Activated CD4-positive, alpha-beta T cell treated with anti-CD3 and anti-CD28 coated beads, Interleukin-2, amount 10 ng/mL, durations not matched to agents 24 days and 14 days (primary cell): ENCODE measurements at places on chromosomes 16 and 17. TPM values are rescaled to one million over a fixed set of nuclear protein-coding genes. Genes with fewer than 3 reads are reported as not detected.

GRCh38 chr16:11207646-11208045, 48.4 kb downstream of the SOCS1 start:
- H3K4me1 ChIP-seq: peaks cover 43% of the 10 kb centered on the region
- no peaks in the 10 kb centered on the region for H3K27me3 ChIP-seq
- no peak overlapping the region for H3K4me3 ChIP-seq
- H3K36me3 ChIP-seq: peaks cover 5% of the 10 kb centered on the region

DNA sequence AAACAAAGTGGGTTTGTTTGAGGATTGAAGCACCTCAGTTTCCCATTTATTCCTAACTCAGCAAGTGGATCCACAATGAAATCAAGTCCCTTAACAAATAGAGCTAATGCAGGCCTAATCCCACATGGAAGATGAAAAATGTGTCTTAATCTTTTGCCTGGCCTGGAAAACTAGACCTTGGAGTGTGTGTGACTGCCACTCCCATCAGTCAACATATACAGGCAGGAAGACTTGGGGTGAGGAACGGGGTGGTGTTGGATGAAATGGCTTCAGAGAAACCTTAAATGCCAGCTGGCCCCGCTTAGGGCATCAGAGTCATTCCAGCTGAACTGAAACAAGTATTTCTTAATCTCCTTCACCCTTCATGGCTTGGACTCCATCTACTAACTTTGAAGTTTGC, 269.5 kb downstream of the MAF start:
- peaks cover 4% of the 10 kb centered on the region for H3K4me1 ChIP-seq
- H3K36me3 ChIP-seq: no peaks in the 10 kb centered on the region
- H3K4me3 ChIP-seq: no peak overlapping the region

DNA sequence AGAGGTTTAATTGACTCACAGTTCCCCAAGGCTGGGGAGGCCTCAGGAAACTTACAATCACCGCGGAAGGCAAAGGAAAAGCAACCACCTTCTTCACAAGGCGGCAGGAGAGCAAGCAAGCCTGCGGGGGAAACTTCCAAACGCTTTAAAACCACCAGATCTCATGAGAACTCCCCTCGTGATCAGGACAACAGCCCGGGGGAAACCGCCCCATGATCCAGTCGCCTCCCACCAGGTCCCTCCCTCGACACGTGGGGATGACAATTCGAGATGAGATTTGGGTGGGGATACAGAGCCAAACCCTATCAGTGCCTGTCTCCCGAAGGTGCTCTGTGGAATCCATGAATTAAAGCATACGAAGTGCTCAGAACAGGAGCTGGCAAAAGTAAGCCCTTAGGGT, 43.9 kb upstream of the ABR start:
- peaks cover 5% of the 10 kb centered on the region for H3K4me1 ChIP-seq
- H3K27me3 ChIP-seq: peaks cover 26% of the 10 kb centered on the region
- H3K4me3 ChIP-seq: no peak overlapping the region
- no peak for DNase-seq
- no peak overlapping the region for H3K27ac ChIP-seq

DNA sequence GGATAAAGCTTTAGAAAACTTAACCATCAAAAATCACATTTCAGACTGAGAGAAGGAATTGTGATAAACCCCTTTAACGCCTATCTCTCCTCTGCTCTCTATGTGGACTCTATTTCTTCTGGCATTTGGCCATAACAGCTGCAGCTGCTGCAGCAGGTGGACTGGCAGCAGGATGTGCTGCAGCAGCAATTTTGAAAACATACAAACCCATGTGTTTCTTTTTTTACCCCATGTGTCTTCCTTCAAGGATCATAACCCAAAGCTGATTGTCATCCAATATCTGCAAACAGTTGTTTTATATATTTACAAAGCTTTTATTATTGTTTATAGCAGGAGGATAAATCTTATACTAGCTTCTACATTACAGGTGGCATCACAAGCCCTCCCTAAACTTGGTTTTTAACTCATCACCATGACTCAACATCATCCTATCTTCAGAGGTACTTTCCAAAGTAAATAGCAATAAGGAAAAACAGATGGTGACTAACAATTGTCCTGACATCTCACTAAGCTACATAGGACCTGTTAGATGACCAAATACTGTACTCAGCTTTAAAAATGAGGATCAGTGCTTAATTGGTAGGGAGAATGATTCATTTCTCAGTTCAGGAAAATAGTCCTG, 14.5 kb upstream of the KRTAP9-2 start:
- peaks cover 22% of the 10 kb centered on the region for H3K27me3 ChIP-seq
- no peaks in the 10 kb centered on the region for H3K4me1 ChIP-seq
- no peaks in the 10 kb centered on the region for H3K36me3 ChIP-seq
- no peak for DNase-seq
- no peak overlapping the region for H3K27ac ChIP-seq
- no peak overlapping the region for H3K4me3 ChIP-seq

DNA sequence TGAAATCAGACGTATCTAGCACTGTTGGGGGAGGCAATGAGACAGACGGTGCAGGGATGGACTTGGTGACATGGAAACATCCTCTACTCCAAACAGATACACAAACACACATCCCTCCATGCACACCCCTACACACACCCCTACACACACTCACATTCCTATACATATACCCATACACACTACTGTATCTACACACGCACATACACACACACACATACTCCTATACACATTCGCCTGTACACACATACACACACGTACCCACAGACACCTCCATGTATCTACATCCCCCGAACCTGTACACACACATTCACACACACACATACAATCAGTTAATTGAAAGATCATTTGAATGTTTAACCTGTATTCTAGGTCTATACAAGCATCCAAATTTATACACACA, 53.5 kb downstream of the MAF start:
- H3K4me3 ChIP-seq: no peak overlapping the region
- H3K4me1 ChIP-seq: no peaks in the 10 kb centered on the region
- no peak for DNase-seq
- H3K36me3 ChIP-seq: no peaks in the 10 kb centered on the region

DNA sequence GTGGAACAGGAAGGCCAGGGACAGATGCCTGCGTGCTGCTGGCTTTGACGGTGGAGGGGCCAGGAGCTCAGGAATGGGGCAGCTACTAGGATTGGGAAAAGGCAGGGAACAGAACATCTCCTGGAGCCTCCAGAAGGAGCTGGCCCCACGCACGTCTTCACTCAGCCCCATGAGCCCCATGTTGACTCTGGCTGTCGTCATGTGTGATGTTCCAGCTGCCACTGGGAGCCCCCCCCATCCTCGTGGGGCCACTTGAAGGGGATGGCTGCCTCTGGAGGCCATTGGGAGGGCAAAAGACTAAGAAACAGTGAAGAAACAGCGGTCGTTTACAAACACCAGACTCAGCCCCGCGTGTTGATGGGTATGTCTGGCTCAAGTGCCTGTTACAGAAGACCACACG, 18.5 kb upstream of the APRT start:
- H3K27me3 ChIP-seq: no peaks in the 10 kb centered on the region
- no peak overlapping the region for H3K27ac ChIP-seq
- DNase-seq: no peak
- H3K36me3 ChIP-seq: peaks cover 2% of the 10 kb centered on the region
- H3K4me1 ChIP-seq: no peaks in the 10 kb centered on the region
- H3K4me3 ChIP-seq: no peak overlapping the region

DNA sequence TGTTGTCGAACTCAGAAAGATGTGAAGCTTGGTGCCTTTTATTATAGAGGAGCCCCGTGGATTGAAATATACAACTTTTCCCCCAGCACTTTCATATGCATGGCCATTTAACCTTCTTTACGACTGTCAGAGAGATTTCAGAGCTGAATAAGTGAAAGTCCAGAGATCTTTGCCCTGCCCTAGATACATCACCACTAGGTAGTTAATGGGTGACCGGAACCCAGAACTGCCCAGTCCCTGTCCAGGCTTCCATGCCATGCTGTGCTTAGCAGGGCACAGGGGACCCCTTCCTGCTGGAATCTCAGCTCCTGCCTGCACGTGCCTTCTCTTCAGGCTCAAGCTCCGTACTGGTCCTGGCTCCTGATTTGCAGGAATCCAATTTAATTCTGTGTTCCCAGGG, 32.2 kb downstream of the SRL start:
- peaks cover 9% of the 10 kb centered on the region for H3K27me3 ChIP-seq
- H3K4me3 ChIP-seq: no peak overlapping the region
- H3K36me3 ChIP-seq: no peaks in the 10 kb centered on the region
- H3K27ac ChIP-seq: no peak overlapping the region
- DNase-seq: no peak
- H3K4me1 ChIP-seq: peaks cover 5% of the 10 kb centered on the region

DNA sequence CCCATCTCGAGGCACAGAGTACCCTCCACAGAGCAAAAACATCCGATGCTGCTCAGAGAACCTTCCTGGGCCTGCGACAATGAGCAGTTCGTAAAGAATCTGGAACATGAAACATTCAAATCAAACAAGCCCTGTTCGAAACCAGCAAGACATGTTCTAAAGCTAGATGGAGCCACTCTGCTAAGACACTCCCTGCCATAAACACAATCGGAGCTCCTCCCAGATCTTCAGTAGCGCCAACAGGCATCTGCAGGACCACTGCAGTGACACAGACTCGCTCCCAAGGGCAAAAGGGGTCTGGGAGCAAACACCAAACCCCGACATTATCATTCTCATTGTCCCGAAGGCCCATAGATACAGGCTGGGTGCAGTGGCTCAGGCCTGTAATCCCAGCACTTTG, 108.7 kb downstream of the ZFHX3 start:
- no peak for DNase-seq
- H3K4me3 ChIP-seq: no peak overlapping the region

DNA sequence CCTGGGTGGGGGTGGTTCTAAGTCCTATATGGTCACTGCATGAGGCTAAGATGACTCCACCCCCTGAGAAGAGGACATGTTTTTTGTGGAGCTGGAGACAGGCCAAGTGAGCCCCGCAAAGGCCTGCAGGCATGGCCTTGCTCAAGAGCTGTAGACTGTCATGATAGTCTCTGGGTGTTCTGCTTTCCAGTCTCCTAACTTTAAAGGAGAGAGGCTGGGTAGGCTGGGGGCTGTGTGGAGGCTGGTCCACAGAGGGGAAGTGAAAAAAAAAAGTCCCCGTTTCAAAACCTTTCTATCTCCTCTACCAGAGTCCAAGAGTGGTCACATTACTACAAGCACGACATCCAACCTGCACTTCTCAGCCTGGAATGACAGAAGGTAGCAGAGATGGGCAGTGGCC, 27.1 kb downstream of the CDRT4 start:
- peaks cover 20% of the 10 kb centered on the region for H3K36me3 ChIP-seq
- H3K27me3 ChIP-seq: no peaks in the 10 kb centered on the region
- H3K4me1 ChIP-seq: peaks cover 10% of the 10 kb centered on the region
- H3K27ac ChIP-seq: no peak overlapping the region

DNA sequence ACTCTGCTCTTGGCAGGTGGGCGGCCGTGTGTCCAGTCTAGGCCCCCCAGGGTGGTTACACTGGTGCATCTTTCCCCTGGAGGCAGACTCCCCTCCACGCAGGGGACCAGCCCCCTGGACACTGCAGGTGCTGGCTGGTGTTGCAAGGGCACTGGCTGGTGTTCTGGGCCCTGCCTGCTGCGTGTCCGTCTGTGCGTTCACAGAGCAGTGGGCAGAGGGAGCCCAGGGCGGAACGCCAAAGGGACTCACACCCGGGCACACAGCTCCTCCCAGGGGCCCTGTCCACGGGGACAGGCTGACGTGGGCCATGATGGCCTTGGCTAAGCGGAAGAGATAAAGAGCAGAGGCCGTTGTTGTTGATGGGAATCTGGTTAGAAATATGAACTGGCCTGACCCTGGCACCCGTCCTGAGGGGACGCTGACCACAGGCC, 27.3 kb downstream of the ACSF3 start:
- H3K27ac ChIP-seq: no peak overlapping the region
- no peak overlapping the region for H3K4me3 ChIP-seq
- H3K4me1 ChIP-seq: peaks cover 13% of the 10 kb centered on the region
- DNase-seq: no peak
- no peaks in the 10 kb centered on the region for H3K27me3 ChIP-seq
- peaks cover 57% of the 10 kb centered on the region for H3K36me3 ChIP-seq

GRCh38 chr17:4872786-4873185, 26.6 kb upstream of the C17orf107 start:
- no peak overlapping the region for H3K4me3 ChIP-seq
- no peak for DNase-seq
- H3K4me1 ChIP-seq: no peaks in the 10 kb centered on the region
- no peak overlapping the region for H3K27ac ChIP-seq
- no peaks in the 10 kb centered on the region for H3K27me3 ChIP-seq

GRCh38 chr17:33328129-33328528, 35.0 kb upstream of the ASIC2 start:
- DNase-seq: no peak
- no peaks in the 10 kb centered on the region for H3K4me1 ChIP-seq
- H3K27ac ChIP-seq: no peak overlapping the region
- no peaks in the 10 kb centered on the region for H3K27me3 ChIP-seq
- no peak overlapping the region for H3K4me3 ChIP-seq

DNA sequence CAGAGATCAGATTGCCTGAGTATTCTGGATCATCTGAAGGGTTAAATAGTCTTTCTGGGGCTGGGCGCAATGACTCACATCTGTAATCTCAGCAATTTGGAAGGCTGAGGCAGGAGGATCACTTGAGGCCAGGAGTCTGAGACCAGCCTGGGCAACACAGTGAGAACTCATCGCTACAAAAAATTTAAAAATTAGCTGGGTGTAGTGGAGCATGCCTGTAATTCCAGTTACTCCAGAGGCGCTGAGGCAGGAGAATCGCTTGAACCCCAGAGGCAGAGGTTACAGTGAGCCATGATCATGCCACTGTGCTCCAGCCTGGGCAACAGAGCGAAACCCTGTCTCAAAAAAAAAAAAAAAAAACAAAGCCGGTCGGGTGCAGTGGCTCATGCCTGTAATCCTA, 15.7 kb downstream of the MVP start:
- peaks cover 6% of the 10 kb centered on the region for H3K4me1 ChIP-seq
- peak overlapping the region; percentile 63 for H3K27ac ChIP-seq
- no peaks in the 10 kb centered on the region for H3K27me3 ChIP-seq

DNA sequence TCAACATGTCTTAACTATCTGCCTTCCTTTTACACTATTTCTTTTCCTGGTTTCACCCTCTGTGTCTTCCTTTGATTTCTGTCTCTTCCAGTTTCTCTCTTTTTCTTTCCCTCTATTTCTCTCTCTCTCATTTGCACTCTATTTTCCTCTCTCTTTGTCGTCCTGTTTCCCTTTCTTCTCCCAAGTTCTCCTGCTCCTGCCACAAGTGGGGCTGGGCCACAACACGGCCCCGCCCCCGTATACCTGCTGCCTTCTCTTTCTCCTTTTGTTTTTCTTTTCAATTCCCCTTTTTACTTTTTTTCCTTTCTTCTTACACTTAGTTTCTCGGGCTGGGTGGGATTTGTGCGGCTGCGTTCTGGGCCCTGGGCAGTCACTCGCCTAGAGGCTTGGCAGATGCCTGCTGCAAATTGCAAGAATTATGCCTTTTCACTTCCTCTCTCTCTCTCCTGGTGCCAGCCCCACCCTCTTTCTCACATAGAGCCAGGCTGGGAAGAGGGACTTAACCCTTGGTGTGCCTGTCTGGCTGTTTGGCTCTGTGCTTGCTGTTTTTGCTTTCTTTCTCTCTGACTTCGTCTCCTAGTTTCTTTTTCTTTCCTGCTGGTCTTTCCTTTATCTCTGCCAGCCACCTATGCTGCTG, 2139.4 kb downstream of the TP53TG3F start:
- no peaks in the 10 kb centered on the region for H3K36me3 ChIP-seq
- H3K27ac ChIP-seq: no peak overlapping the region
- no peak overlapping the region for H3K4me3 ChIP-seq
- no peaks in the 10 kb centered on the region for H3K4me1 ChIP-seq

- H3K4me3 ChIP-seq: no peak overlapping the region
- peaks cover 8% of the 10 kb centered on the region for H3K27me3 ChIP-seq
- no peaks in the 10 kb centered on the region for H3K36me3 ChIP-seq
- no peak overlapping the region for H3K27ac ChIP-seq
- no peaks in the 10 kb centered on the region for H3K4me1 ChIP-seq
Measured at GRCh38 chr17:35942588-35943186, 826 bp downstream of the LYZL6 start.

Gene ULK2
- total RNA-seq: 16.0 and 18.2 TPM in 2 replicates

Gene OSGIN1
- 0.72 and 1.3 TPM in 2 replicates for total RNA-seq

Gene TMEM88
- total RNA-seq: 6.1 and 7.1 TPM in 2 replicates

Gene TMEM114
- not detected in 2 replicates for total RNA-seq

Gene TEDC2
- 40.7 and 41.7 TPM in 2 replicates for total RNA-seq
